Fibroblast of skin of right quadriceps (primary cell): ENCODE measurements at places on chromosomes 7 and 10.
A peak's percentile ranks its signal among the peaks of the same experiment; 100 is the strongest.

GRCh38 chr7:156050636-156051569, 238.6 kb upstream of the SHH start:
- no peak for DNase-seq

DNA sequence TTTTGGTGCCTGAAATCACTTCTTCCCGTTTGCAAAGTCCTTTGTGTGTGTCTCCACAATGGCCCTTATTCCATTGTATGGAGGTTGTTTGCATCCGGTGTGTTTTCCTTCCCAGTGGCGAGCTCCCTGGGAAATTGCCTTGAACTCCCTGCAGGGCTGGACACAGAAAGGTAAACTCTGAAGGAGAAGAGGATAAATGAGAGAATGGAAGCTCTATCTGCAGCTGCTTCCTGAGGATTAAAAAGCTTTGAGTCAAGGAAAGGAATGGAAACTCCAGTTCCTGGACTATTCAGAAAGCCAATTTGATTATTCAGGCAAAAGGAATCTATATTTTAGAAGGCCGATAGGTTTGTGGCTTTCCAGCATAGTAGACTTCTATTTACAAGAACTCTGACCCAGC, 4.4 kb upstream of the GRK5 start:
- peak; percentile 68 for DNase-seq

- no peak for DNase-seq
These were observed 11.8 kb downstream of the EPHA1 start for GRCh38 chr7:143396625-143397556.

DNA sequence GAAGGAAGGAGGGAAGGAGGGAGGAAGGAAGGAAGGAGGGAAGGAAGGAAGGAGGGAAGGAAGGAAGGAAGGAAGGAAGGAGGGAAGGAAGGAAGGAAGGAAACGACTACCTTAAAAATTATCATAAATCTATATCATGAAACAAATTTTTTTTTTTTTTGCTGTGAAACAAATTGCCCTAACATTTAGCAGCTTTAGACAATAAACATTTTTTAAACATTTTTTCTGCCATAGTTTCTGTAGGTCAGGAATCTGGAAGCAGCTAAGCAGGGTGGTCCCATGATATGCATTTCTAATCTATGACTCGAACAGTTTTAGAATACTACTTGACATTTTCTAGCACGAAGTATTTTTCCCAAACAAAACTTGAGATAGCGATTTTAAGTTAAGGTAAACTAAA, 42.9 kb upstream of the TSPAN13 start:
- peak; percentile 47 for DNase-seq

DNA sequence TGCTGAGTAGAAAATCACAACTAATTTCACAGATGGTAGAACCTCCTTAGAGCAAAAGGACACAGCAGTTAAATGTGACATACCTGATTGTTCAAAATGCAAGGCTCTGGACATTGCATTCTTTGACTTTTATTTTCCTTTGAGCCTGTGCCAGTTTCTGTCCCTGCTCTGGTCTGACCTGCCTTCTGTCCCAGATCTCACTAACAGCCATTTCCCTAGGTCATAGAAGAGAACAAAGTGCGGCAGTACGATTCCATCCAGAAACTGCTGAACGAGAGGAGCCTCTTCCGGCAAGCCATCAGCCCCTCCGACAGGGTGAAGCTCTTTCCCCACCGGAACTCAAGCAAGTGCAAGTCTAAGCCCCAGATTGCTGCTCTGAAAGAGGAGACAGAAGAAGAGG, 186.9 kb downstream of the CFTR start:
- DNase-seq: no peak

GRCh38 chr7:98232799-98233198, 19.2 kb downstream of the TECPR1 start:
- DNase-seq: no peak

GRCh38 chr7:45349090-45349489, 191.5 kb downstream of the RAMP3 start:
- DNase-seq: no peak

DNA sequence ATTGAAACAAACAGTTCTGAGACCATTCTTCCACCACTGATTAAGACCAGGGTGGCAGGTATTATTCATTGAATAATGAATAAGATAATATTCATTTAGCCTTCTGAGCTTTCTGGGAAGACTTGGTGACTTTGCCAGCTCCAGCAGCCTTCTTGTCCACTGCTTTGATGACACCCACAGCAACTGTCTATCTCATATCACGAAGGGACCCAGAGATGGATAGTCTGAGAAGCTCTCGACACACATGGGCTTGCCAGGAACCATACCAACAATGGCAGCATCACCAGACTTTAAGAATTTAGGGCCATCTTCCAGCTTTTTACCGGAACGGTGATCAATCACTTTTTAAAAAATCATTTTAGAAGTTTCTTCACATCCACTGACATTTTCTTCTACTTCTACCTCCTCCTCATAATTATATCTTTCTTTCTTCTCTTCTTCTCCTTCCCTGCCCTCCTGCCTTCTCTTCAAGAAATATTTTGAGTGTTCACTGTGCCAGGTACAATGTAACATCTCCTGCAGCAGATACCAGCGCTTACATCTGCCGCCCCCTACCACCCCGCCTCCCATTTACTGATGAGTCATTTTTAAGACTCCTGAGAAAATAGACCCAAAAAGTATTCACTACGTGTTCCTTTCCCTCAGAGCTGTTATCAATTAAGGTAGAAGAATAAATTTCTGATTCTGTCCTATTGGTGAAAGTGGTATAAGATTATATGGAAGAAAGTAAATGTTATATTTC, 101.7 kb downstream of the VTI1A start:
- no peak for DNase-seq

GRCh38 chr10:3099291-3100092, 32.1 kb downstream of the PFKP start:
- peak; percentile 83 for DNase-seq

DNA sequence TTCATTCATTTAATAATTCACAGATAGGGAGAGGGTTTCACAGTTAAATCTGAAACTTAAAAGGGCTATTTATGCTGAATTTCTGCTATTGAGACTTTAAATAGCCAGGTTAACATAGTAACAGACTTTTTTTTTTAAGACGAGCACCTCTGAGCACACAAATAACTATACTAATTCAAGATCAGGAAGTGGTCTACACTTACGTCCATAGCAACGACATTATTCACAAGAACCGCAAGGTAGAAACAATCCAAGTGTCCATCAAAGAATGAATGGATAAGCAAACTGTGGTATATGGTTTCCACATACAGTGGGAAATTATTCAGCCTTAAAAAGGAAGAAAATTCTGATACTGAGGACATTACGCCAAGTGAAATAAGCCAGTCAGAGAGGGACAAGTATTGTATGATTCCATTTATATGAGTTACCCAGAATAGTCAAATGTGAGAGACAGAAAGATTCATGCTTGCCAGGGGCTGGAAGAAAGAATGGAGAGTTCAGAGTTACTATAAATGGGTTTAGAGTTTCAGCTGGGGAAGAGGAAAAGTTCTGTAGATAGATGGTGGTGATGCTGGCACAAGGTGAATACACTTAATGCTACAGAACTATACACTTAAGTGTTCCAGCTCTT, 140.3 kb upstream of the LAMB4 start:
- no peak for DNase-seq

DNA sequence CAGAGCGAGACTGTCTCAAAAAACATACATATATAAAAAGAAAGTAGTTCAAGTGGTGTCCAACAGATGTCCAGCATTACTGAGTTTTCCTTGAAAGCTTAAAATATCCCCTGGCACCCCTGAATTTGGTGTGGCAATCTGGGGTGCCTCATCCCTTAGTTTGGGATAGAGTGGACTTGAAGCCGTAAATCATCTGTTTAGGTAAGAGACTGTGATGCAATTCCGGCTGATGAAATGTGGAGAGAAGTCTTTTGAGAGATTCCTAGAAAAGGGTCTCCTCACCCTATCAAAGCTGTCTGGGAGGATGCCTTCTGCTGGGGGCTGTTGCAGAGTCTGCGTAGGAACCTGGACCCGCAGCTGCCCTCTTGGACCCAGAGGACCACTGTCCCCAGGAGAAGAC, 408.0 kb downstream of the RPS24 start:
- DNase-seq: peak; percentile 44

GRCh38 chr7:100911484-100911883, 15.8 kb upstream of the ACHE start:
- DNase-seq: no peak

- DNase-seq: no peak
These were observed 132.2 kb upstream of the CAV2 start for GRCh38 chr7:116367171-116367813.

DNA sequence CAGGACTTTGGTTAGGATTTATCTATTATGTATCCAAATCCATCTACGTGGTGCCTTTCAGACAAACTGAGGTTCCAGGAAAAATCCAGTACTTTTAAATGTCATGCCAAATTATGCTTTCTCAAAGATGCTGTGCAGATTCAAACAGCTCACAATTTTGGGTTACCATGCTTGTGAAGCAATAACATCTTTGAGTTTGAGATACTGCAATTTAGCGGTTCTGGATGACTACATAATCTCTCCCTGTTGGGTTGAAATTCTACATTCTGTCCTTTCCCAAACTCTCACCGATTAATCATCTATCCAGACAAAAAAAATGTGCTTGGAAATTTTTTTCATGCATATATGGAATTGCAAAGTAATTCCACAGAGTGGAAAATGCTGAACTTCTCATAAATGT, 3.5 kb downstream of the RHOBTB1 start:
- DNase-seq: peak; percentile 36

- peak; percentile 9 for DNase-seq
These were observed 18.2 kb downstream of the DNAJC12 start for GRCh38 chr10:67819768-67820204.

GRCh38 chr10:14160299-14160698, 170.4 kb downstream of the FRMD4A start:
- no peak for DNase-seq

DNA sequence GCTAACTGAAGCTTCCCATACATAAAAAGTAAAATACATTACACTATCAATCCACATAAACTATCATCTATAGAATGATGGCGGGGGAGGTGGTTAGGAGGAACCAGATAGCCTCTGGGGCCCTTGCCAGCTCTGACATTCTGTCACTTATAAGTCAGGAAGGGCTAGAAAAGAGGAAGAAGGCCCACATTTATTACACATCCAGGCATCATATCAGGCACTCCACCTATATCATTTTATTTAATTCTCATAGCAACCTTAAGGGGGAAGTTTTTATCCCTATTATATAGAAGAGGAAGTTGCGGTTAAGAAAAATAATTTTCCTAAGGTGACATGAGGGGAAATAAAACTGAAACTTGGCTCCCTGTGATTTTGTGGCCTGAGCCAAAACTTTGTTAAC, 29.9 kb downstream of the HEPACAM2 start:
- no peak for DNase-seq

- DNase-seq: no peak
These were observed 176.1 kb downstream of the SGMS1 start for GRCh38 chr10:50447691-50448090.

DNA sequence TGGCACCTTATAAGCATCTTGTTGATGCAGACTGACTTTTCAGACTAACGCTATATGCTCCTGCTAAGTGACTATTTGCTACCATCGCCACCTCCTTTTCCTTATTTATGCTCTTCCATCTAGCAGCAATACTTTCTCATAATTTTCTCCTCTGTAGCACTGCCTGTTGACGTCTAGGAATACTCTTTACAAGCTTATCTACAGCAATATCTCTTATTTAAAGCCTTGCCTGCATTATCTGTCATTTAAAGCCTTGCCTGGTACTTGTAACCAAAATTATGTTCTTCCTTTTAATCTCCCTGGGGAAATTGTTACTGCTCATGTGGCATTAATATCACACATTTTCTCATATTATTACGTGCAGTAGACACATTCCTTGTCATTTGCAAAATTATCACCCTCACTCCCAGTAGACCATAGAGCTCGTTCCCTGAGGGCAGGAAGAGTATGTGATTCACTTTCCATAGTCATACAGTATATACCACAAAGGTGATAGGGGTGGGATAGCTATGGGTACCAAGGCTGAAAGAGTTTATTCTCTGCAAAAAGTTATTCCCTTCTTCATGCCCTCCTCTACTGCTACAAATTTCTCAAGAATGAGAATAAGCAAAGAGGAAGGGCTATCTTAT, 359.7 kb upstream of the PCDH15 start:
- no peak for DNase-seq

GRCh38 chr7:30206942-30207341, 72.2 kb downstream of the MTURN start:
- no peak for DNase-seq

- no peak for DNase-seq
These were observed 10.4 kb upstream of the IL15RA start for GRCh38 chr10:5987747-5988146.

DNA sequence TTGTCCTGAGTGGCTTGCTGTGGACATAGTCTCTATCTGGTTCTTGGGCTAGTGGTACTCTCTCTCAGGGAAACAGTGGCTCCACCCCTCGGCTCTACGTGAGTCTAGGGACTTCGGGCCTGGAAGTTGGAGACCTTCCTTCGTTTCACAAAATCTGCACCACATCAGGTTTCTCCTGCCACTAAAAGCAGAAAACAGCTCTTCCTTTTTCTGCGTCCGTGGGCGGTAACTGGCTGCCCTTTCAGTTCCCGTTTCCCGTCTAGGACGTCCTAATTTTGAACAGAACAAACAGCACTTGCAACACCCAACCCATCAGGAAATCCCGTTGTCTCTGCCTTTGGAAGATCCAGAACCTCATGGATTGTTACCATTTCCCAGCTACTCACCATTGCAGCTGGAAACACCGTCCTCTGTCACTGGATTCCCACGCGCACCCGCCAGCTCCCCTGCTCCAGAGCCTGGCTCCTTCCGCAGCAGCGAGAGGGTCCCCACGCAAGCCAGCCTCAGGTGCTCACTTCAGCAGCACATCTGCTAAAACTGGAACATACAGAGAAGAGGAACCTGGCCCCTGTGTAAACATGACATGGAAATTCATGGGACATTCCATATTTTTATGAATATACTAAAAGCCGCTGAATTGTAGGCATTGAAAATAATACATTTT, 311.4 kb upstream of the AKR1E2 start:
- no peak for DNase-seq

- DNase-seq: no peak
These were observed 7.5 kb downstream of the PIK3AP1 start for GRCh38 chr10:96712662-96713271.

DNA sequence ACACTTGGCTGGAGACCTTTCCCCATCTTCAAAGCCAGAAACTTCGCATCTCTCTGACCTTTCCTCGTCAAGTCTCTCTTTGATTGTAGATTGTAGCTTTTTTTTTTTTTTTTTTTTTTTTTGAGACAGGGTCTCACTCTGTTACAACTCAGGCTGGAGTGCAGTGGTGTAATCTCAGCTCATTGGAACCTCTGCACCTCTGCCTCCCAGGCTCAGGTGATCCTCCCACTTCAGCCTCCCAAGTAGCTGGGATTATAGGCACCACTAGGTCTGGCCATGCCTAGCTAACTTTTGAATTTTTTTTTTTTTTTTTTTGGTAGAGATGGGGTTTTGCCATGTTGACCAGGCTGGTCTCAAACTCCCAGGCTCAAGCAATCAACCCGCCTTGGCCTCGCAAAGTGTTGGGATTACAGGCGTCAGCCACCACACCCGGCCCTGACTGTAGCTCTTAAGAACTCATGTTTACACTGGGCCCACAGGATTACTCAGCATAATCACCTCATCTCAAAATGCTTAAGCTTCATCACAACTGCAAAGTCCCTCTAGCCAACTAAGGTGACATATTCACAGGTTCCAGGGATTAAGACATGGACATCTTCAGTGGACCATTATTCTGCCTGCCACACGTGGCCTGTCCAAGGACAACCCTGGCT, 11.7 kb downstream of the POLL start:
- DNase-seq: no peak
